CD8-positive, alpha-beta memory T cell (primary cell): ENCODE measurements at places on chromosomes 12 and 14. TPM values are rescaled to one million over a fixed set of nuclear protein-coding genes. Genes with fewer than 3 reads are reported as not detected.

The HOXC6 gene
- total RNA-seq: not detected

DNA sequence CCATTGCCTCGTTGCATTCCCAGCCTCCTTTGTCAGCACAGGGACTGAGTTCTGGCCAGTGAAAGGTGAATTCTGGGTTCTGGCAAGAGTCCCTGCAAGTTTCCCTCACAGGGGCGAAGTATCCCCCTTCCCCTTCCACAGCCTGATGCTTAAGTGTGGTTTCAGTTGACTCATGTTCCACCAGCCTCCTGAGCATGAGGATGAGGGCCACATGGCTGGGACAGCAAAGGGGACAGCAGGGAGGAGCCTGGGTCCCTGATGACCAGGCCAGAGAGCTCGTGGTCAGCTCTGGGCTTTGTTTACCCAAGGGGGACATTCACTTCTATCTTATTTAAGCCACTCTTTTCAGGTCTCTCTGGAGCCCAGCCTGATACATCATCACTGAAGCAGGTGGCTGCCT lies 36.5 kb downstream of the CACNA2D4 start:
- H3K4me1 ChIP-seq: no peaks in the 10 kb centered on the region
- DNase-seq: no peak
- no peak overlapping the region for H3K27ac ChIP-seq
- H3K36me3 ChIP-seq: no peaks in the 10 kb centered on the region

The KRT71 gene
- total RNA-seq: not detected

DNA sequence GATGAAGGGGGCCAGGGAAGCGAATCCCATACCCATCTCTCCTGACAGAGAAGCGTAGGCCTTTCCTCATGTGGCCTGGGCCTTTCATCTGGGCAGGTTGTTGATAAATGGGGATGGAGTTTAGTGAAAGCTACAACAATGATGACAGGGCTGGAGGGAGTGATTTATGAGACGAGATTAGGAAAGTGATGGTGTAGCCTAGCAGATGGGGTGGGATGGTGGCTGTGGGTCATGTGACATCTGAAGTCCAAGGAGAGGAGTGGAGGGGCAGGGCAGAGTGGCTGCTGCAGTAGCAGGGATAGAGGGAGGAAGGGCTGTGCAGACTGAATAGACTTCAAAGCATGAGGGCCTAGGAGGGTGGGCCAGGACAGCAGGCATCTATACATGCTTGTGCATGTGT lies 85.5 kb downstream of the ADCK1 start:
- DNase-seq: no peak
- no peak overlapping the region for H3K4me3 ChIP-seq
- no peak overlapping the region for H3K27ac ChIP-seq
- H3K27me3 ChIP-seq: no peaks in the 10 kb centered on the region

DNA sequence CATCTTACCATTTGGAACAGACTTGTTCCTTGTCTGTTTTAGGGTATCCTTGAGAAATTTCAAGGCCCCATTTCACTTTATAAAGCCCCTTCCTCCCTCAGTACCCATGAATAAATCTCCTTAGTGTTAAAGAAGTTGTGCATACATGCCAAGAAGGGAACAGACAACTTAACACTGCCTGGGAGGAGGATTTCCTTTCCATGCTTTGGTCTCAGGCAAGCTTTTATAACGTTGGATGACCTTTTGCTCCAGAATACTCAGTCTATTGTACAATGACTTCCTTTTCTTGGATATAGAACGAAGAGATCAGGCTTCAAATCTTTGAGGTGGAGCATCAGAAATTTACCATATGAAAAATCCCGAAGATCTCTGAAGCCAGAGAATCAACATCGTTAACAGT lies 551.4 kb downstream of the PRKD1 start:
- H3K27ac ChIP-seq: no peak overlapping the region
- no peaks in the 10 kb centered on the region for H3K27me3 ChIP-seq
- no peaks in the 10 kb centered on the region for H3K4me1 ChIP-seq
- DNase-seq: no peak
- H3K36me3 ChIP-seq: no peaks in the 10 kb centered on the region
- no peak overlapping the region for H3K4me3 ChIP-seq

DNA sequence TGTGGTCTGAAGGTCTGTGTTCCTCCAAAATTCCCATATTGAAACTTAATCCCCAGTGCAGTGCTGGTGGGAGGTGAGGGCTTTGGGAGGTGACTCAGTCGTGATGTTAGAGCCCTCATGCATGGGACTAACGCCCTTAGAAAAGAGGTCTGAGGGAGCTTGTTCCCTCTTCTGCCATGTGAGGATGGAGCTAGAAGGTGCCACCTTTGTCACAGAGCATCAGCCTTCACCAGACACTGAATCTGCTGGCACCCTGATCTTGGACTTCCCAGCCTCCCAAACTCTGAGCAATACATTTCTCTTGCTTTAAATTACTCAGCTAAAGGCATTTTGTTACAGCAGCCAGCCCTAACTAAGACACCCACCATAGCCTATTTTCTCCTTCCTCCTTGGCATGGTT lies 13.9 kb downstream of the RAB15 start:
- H3K27me3 ChIP-seq: no peaks in the 10 kb centered on the region
- DNase-seq: no peak
- no peaks in the 10 kb centered on the region for H3K36me3 ChIP-seq
- H3K4me1 ChIP-seq: no peaks in the 10 kb centered on the region
- no peak overlapping the region for H3K4me3 ChIP-seq
- no peak overlapping the region for H3K27ac ChIP-seq

DNA sequence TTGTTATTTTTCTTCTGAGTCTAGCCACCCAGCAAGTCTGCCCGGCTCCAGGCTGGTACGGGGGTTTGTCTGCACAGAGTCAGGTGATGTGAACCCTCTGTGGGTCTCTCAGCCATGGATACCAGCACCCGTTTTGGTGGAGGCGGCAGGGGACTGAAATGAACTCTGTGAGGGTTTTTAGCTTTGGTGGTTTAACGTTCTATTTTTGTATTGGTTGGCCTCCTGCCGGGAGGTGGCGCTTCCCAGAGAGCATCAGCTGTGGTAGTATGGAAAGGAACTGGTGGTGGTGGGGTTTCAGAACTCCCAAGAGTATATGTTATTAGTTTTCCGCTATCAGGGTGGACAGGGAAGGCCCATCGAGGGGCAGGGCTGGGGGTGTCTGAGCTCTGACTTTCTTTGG lies 5.3 kb upstream of the SERPINA4 start:
- H3K4me3 ChIP-seq: no peak overlapping the region
- no peak for DNase-seq
- H3K27me3 ChIP-seq: no peaks in the 10 kb centered on the region

The CLEC9A gene
- not detected for total RNA-seq

- H3K27ac ChIP-seq: no peak overlapping the region
- peak; percentile 61 for DNase-seq
- no peaks in the 10 kb centered on the region for H3K36me3 ChIP-seq
- H3K27me3 ChIP-seq: no peaks in the 10 kb centered on the region
- no peak overlapping the region for H3K4me3 ChIP-seq
- peaks cover 21% of the 10 kb centered on the region for H3K4me1 ChIP-seq
Measured at GRCh38 chr12:47742253-47742825, 16.3 kb downstream of the RAPGEF3 start.

DNA sequence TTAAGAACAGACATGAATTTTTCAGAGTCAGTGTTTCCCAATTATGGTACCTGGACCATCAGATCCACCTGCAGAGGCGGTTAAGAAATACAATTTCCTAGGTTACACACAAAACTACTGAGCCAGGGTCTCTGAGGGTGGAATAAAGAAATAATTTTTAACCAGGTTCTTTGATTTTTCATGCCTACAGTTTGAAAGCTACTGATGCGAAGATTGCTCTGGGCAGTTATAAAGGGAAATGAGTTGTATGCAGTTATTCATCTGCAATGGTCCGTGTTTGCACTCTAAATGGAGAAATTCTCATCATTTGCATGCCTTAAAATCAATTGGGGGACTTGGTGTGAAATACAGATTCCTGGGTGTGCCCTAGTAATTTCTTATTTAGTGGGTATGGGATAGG lies 89.7 kb downstream of the ERGIC2 start:
- no peaks in the 10 kb centered on the region for H3K27me3 ChIP-seq
- H3K27ac ChIP-seq: no peak overlapping the region
- no peak for DNase-seq
- no peaks in the 10 kb centered on the region for H3K36me3 ChIP-seq
- no peaks in the 10 kb centered on the region for H3K4me1 ChIP-seq

The CEBPE gene
- total RNA-seq: 0.16 TPM

GRCh38 chr12:31736472-31736871 lies 7.7 kb upstream of the AMN1 start:
- H3K27ac ChIP-seq: peak overlapping the region; percentile 18
- DNase-seq: no peak
- H3K4me3 ChIP-seq: no peak overlapping the region
- H3K4me1 ChIP-seq: peaks cover 37% of the 10 kb centered on the region

DNA sequence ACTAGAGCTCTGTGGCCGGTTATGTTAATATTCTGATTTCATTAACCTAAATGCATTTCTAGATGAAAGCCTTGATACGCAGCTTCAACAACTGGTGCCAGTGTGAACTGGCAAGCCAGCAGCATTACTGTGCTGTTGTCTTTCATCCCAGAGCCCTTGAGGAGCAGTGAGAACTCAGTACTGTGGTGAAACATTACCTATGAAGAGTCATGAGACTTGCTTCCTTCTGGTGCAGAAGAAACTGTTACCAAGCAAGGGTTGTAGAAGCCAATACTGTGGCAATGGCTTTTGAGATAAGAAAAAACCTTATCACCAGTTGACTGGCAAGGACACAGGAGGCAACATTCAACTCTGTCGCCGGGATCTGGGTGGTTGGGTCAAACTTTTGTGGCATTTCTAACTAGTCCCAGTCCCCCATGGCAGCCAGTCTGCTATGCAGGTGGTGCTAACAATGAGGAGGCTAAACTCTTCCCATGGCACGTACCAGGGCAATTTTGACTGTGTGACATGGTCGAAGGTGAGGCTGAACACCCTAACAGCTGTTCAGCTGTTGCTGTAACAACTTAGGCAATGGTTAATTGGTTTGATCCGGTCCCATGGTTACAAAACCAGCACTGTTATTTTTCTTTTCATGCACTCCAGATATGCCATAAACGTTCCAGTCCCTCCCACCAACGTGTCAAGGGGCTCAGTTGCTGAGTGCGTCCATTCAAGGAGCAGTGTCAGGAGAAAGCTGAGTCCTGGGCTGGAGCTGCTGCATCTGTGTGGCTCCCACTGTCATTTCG lies 12.6 kb upstream of the LGALS3 start:
- no peak overlapping the region for H3K27ac ChIP-seq
- no peak for DNase-seq
- no peak overlapping the region for H3K4me3 ChIP-seq
- H3K4me1 ChIP-seq: no peaks in the 10 kb centered on the region
- H3K27me3 ChIP-seq: no peaks in the 10 kb centered on the region

- DNase-seq: no peak
- H3K4me1 ChIP-seq: no peaks in the 10 kb centered on the region
- H3K27ac ChIP-seq: no peak overlapping the region
- H3K36me3 ChIP-seq: no peaks in the 10 kb centered on the region
- H3K4me3 ChIP-seq: no peak overlapping the region
Measured at GRCh38 chr14:39733741-39734140, 301.5 kb upstream of the FBXO33 start.

The BMP4 gene
- total RNA-seq: 0.20 TPM

The RTL1 gene
- total RNA-seq: not detected

The WNT1 gene
- not detected for total RNA-seq

- no peak overlapping the region for H3K4me3 ChIP-seq
- no peak overlapping the region for H3K27ac ChIP-seq
- peaks cover 8% of the 10 kb centered on the region for H3K4me1 ChIP-seq
- H3K36me3 ChIP-seq: no peaks in the 10 kb centered on the region
Measured at GRCh38 chr12:29395356-29395755, 14.4 kb upstream of the ERGIC2 start.

- no peaks in the 10 kb centered on the region for H3K36me3 ChIP-seq
- no peaks in the 10 kb centered on the region for H3K27me3 ChIP-seq
- no peak overlapping the region for H3K4me3 ChIP-seq
- DNase-seq: no peak
- no peaks in the 10 kb centered on the region for H3K4me1 ChIP-seq
- no peak overlapping the region for H3K27ac ChIP-seq
Measured at GRCh38 chr12:28068467-28068866, 95.9 kb upstream of the PTHLH start.

- no peak for DNase-seq
- H3K4me3 ChIP-seq: no peak overlapping the region
- H3K27ac ChIP-seq: no peak overlapping the region
- H3K4me1 ChIP-seq: no peaks in the 10 kb centered on the region
- no peaks in the 10 kb centered on the region for H3K27me3 ChIP-seq
- H3K36me3 ChIP-seq: no peaks in the 10 kb centered on the region
Measured at GRCh38 chr14:79395061-79395460, 816.2 kb downstream of the DIO2 start.

GRCh38 chr14:68951035-68951797 lies 27.9 kb downstream of the ACTN1 start:
- no peak overlapping the region for H3K4me3 ChIP-seq
- peaks cover 82% of the 10 kb centered on the region for H3K4me1 ChIP-seq
- no peak overlapping the region for H3K27ac ChIP-seq
- no peaks in the 10 kb centered on the region for H3K27me3 ChIP-seq

The OASL gene
- total RNA-seq: 4.0 TPM

The GLT8D2 gene
- 0.11 TPM for total RNA-seq

DNA sequence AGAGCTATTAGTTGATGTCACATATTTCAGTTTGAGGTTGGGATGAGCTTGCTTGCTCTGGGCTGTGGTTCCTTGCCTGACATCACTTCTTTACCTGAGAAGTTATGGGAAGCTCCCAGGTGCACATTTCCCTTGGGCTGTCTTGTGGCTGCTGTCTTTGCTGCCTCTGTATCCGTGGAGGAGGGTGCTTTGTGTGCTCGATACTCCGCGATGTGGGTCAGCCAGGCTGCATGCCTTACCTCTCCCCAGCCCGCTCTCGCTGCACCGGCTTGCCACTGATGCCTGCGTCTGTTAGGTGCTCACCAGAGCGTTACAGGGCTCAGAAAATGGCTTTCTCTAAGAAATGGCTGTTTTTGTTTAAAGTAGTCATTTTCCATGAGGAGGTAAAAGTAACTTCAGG lies 19.6 kb downstream of the PELI2 start:
- no peak for DNase-seq
- H3K27me3 ChIP-seq: peaks cover 5% of the 10 kb centered on the region
- H3K36me3 ChIP-seq: no peaks in the 10 kb centered on the region
- H3K4me1 ChIP-seq: no peaks in the 10 kb centered on the region
- no peak overlapping the region for H3K4me3 ChIP-seq
